Activated CD4-positive, alpha-beta memory T cell treated with anti-CD3 and anti-CD28 coated beads for 36 hours (primary cell): ENCODE measurements at places on chromosomes 16 and 17.

DNA sequence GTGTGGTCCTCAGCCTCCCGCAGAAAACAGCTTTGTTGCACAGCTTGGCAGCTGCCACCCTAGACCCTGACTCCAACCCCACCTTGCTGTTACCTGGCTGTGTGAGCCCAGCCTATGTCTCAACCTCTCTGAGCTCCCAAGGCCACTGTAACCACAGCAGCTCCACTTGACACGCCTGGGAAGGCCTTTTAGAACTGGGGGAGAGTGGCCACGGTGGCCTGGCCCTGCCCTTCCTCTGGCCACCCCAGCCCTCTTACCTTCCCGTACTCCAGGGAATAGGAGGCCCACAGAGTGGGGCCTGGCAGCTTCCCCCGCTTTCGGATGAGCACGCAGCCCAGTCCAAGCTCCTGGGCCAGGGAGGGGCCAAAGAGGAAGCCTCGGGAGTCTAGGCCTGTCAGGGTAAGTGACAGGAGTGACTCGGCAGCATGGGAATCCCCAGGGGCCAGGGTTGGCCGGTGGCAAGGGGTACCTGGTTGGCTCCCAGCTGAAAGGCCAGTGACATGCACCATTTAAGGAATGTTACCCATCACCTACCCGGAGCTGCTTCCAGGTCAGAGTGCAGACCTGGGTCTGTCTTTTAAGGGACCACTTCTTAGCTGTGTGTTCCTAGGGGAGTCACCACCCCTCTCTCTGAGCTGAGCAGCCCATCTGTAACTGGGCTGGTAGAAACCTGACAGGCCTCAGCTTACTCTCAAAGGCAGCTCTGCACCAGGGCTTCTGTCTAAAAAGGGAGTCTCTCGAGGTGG lies 1.4 kb downstream of the APRT start:
- H3K27ac ChIP-seq: peak overlapping the region; percentile 89
- peak; percentile 72 for DNase-seq
- peak overlapping the region; percentile 95 for H3K4me3 ChIP-seq

DNA sequence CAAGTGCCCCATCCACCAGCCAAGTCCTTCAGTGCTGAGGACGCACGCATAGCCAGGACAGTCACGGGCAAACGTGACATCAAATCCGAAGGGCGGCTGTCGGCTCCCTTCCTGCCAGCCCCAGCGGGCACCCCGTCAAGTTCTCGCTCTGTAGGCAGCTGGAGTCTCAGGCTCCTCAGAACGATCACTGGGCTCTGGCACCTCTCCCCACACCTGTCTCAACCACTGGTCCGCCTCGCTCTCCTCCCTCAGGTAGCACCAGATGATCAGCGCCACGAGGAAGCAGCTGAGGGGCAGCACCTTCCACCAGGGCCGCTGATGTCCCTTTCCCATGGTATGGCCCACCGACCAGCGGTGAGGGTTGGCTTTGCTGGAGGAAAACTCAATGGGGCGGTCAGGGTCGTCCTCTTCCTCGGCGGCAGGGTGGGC lies 422 bp downstream of the UQCC4 start:
- H3K36me3 ChIP-seq: peaks cover 2% of the 10 kb centered on the region
- DNase-seq: peak; percentile 28
- peak overlapping the region; percentile 64 for H3K27ac ChIP-seq
- H3K27me3 ChIP-seq: no peaks in the 10 kb centered on the region

GRCh38 chr17:27290916-27291598 lies 2.9 kb upstream of the WSB1 start:
- peaks cover 17% of the 10 kb centered on the region for H3K4me1 ChIP-seq
- H3K27ac ChIP-seq: no peak overlapping the region
- DNase-seq: no peak
- no peak overlapping the region for H3K4me3 ChIP-seq

DNA sequence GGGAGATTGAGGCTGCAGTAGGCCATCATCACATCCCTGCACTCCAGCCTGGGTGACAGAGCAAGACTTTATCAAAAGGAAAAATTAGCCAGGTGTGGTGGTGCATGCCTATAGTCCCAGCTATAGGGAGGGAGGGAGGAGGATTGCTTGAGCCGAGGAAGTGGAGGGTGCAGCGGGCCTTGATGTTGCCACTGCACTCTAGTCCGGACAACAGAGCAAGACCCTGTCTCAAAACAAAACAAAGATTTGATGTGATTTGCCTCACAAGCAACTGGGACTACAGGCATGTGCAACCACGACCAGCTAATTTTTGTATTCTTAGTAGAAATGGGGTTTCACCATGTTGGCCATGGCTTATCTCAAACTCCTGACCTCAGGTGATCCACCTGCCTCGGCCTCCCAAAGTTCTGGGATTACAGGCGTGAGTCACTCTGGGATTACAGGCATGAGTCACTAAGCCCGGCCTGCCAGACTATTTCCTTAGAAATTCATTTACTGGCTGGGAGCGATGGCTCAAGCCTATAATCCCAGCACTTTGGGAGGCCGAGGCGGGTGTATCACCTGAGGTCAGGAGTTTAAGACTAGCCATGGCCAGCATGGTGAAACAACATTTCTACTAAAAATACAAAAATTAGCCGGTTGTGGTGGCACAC lies 11.5 kb downstream of the UBE2G1 start:
- no peak overlapping the region for H3K4me3 ChIP-seq
- H3K4me1 ChIP-seq: peaks cover 45% of the 10 kb centered on the region
- no peak overlapping the region for H3K27ac ChIP-seq

DNA sequence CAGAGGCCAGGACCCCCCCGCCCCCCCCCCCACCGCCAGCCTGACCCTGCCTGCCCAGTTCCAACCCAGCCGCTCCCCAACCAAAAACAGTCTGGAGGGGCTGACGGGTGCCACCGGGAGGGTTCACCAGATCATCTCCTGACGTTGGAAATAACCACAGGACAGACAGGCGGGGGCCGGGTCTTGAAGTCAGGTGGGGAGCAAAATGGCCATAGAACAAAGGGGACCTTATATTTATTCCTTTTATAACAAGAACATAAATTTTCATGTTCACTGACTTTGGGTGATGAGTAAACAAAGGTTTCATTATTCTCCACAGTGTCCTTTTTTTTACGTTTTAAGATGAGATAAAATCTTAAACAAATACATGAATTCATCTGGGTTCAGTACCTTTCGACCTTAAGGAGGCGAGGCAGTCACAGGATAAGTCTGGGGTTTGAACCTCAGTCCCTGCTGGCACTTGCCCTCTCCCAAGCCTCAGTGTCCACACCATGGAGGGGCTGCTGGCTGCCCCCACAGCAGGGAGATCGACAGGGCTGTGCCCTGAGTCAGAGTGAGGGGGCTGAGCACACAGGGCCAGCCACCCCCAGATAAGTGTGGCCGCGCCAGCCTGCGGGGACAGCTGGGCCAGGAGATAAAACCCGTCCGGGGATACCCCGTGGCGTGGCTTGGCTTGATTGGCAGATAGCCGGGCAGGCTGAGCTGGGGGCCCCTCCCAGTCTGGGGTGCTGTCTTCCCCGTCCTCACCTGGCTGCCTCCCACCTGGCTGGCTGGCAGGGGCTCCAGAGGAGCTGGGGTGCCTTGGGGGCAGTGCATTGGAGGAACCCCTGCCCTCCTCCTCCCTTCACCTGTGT lies 15.0 kb downstream of the SLC7A5 start:
- H3K36me3 ChIP-seq: peaks cover 74% of the 10 kb centered on the region
- H3K27me3 ChIP-seq: no peaks in the 10 kb centered on the region
- H3K4me3 ChIP-seq: peak overlapping the region; percentile 61
- peaks cover 66% of the 10 kb centered on the region for H3K4me1 ChIP-seq
- DNase-seq: peak; percentile 42

DNA sequence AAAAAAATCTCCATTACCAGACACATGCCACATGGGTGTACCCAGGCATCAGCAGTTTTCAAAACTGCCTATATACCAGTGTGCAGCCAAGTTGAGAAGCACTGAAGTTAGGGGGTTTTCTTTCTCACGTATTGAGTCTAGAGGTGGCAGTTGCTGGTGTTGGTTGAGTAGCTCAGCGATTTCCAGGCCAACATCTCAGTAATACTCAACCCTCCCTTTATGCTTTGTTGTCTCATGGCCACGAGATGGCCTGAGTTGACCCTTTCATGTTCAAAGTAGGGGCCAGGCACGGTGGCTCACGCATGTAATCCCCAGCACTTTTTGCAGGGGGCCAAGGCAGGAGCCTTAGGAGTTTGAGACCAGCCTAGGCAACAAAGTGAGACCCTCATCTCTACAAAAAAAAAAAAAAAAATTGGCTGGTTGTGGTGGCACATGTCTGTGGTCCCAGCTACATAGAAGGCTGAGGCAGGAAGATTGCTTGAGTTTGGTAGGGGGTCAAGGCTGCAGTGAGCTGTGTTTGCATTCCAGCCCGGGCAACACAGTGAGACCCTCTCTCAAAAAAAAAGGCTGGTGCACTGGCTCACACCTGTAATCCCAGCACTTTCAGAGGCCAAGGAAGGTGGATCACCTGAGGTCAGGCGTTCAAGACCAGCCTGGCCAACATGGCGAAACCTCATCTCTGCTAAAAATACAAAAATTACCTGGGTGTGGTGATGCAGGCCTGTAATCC lies 10.8 kb downstream of the LRRC3C start:
- H3K36me3 ChIP-seq: no peaks in the 10 kb centered on the region
- peaks cover 19% of the 10 kb centered on the region for H3K4me1 ChIP-seq
- no peak overlapping the region for H3K4me3 ChIP-seq
- DNase-seq: no peak

DNA sequence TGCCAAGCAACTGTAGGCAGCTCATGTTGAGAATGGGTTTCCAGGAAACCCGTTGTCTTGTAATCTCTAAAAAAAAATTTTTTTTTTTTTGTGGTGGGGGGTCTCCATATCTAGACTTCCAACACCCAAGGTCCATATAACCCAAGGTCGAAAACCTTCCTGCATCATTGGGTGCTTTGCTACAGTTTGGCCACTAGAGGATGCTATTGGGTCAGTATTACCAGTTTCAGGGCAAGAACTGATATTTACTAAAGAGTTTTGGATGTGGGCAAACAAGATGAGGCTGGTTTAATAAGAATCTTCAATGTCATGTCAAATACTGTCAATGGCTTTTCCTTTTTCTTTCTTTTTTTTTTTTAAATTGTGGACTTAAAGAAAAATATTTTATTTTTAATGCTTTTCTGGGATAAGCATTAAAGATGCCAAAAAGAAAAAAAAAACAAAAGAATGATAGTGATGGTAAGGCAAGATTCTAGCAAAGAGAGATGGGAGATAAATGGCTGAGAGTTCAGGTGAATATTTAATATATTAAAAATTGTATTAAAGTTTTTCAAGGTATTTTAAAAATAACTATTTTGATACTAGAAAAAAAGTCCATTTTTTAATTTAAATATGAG lies 62.2 kb downstream of the DHRS7C start:
- H3K4me3 ChIP-seq: no peak overlapping the region
- H3K4me1 ChIP-seq: no peaks in the 10 kb centered on the region
- no peak overlapping the region for H3K27ac ChIP-seq
- no peak for DNase-seq
- H3K36me3 ChIP-seq: no peaks in the 10 kb centered on the region
- peaks cover 7% of the 10 kb centered on the region for H3K27me3 ChIP-seq

DNA sequence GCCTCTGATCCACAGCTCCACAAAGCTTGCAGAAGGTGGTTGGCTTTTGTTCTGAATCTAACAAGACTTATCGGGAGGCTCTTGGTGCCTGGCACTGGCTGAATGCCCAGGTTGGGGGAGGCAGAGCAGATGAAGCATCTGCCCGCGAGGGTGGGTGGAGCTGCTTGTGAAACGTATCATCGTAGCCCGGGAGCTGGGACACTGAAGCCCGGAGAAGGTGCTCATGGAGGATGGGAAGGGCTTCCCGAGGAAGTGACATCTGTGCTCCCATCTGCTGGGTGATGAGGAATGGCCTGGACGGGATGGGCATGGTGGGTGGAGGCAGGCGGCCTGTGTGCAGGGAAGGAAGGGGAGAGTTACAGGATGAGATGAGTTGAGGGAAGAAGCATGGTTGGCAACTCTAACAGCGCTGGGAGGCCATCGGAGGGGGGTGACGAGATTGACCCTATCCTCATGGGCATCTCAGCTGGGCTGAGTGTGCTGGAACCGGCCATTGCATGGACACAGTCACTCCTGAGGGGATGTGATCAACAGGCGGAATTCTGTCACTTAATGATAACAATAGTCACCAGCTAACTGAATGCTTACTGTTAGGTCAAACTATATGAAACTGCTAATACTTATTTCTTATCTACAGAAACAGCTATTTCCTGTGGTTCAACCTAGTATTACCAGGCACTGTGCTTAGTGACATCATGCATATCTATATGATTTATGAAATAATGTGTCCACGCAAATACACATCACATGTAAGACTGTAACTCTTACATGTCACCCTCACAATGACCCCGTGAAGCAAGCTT lies 102.7 kb downstream of the ABCC6 start:
- no peaks in the 10 kb centered on the region for H3K4me1 ChIP-seq
- H3K36me3 ChIP-seq: peaks cover 83% of the 10 kb centered on the region
- no peak overlapping the region for H3K27ac ChIP-seq
- no peak for DNase-seq

DNA sequence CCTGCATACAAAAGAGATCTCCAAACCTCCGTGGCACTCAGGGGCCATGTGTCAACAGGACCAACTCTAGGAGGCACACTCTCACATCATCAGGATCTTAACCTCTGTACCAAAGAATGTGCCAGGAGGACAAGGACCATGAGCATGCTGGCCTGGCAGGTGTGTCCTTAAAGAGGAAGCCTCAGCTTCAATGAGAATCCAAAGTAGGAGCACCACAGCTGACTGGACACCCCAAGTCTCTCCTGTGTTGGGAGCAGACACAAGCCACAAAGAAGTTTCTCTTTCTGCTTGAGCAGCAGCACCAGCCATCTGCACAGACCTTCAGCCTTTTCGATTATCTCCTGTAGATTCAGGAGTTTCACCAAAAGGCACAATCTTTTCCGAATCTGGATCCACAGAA lies 1734.5 kb downstream of the TP53TG3F start:
- H3K4me3 ChIP-seq: no peak overlapping the region
- no peaks in the 10 kb centered on the region for H3K27me3 ChIP-seq
- DNase-seq: no peak
- H3K27ac ChIP-seq: no peak overlapping the region
- no peaks in the 10 kb centered on the region for H3K36me3 ChIP-seq
- H3K4me1 ChIP-seq: no peaks in the 10 kb centered on the region

DNA sequence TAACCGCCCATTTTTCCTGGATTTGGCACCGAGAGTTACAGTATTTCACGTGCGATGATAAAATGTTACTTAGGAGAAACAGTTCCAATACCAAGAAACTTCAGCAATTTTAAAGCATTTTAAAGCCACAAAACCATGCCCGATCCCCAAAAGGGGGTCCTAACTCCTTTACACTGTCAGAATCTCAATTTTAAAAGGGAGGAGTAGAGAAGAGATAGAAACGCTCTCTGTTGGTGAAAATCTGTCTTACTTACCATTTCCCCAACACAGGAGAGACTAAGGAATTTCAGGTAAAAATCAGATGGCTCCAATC lies 526 bp upstream of the RNASEK start:
- DNase-seq: no peak
- peak overlapping the region; percentile 99 for H3K27ac ChIP-seq
- H3K27me3 ChIP-seq: no peaks in the 10 kb centered on the region
- peaks cover 32% of the 10 kb centered on the region for H3K36me3 ChIP-seq
- peaks cover 58% of the 10 kb centered on the region for H3K4me1 ChIP-seq
- peak overlapping the region; percentile 96 for H3K4me3 ChIP-seq

- peaks cover 80% of the 10 kb centered on the region for H3K36me3 ChIP-seq
- peaks cover 41% of the 10 kb centered on the region for H3K4me1 ChIP-seq
- H3K27ac ChIP-seq: no peak overlapping the region
- H3K4me3 ChIP-seq: no peak overlapping the region
These were observed 27.2 kb downstream of the CNTNAP1 start for GRCh38 chr17:42709561-42709960.
